CD4-positive, alpha-beta T cell treated with Interferon alpha-2 for 1 hour (primary cell): ENCODE measurements at places on chromosomes 13 and 19.

DNA sequence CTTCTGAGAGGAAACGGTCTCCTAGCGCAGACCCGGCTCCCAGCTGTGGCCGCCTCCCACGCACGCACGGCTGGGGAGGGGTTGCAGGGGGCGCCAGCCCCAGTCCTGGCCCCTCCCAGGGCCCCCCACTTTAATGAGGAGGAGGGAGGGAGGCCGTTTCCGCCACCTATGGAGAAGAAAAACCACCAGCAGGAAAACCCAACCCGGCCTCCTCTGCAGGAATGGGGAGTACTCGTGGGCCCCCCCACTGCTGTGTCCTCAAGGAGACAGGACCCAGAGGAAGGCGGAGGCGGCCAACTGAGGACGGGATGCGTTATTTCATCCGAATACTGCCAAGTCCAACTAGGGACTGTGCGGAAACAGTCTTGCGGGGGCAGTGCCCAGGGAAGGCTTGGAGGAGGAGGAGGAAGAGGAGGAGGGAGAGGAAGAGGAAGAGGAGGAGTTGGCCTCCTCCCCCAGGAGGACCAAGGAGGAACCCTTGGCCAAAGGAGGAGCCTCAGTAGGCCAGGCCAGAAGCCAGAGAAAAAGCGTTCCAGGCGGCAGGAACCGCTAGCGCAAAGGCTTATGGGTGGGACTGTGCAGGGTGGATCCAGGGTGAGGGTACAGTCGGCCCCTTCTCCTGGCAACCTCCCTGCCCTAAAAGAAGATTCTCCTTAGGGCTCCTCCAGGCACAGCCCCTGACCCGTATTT is 3.9 kb upstream of the SSBP4 start:
- no peak for DNase-seq

DNA sequence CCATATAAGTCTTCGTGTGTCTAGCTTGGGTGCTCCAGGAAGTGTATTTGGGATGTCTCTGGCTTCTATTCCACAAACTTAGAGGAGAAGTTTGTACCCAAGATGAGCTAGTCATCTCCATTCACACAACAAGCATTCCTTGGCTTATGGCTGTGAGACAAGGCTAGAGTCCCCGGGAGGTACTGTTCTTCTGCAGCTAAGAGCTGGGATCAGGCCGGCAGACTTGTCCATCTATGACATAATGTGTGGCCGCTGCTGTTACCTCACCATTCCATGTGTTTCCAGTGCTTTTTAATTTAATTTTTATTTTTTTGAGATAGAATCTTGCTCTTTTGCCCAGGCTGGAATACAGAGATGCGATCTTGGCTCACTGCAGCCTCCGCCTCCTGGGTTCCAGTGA is 20.7 kb downstream of the GATAD2A start:
- DNase-seq = no peak

DNA sequence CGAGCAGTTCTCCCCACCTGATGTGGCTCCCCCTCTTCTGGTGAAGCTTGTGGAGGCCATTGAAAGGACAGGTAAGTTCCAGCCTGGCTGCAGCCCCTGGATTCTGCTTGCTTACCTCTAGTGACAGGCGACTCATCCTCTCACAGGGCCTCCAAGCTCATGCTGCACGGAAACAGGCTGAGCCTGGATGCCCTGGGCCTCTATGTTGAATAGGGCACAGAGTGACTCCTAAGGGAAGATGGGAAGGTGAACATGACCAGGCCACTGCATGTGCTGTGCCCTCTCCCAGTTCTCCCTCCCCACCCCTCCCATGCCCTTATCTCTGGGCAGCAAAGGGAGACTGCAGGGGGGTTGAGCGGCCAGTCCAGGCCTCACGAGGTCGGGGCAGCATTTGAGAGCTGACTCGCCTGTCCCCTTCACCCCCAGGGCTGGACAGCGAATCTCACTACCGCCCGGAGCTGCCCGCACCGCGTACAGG is 7.6 kb downstream of the PIK3R2 start:
- no peak for DNase-seq

DNA sequence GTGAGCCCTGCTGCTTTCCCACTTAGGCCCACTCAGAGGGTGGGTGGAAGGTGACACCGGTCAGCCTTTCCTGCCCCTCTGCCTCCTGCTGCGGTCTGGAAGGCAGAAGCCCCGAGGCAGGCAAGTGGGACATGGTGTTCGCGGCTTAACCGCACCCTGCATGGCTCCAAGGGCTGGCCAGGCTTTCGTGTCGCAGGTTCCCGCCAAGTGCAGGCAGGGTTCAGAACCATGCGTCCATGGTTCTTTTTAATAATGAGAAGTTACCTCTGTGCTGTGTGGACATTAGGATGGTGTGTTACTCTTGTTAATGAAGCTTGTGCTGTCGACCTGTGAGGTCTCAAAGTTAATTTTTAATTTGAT is 986 bp downstream of the DGKH start:
- DNase-seq = no peak

DNA sequence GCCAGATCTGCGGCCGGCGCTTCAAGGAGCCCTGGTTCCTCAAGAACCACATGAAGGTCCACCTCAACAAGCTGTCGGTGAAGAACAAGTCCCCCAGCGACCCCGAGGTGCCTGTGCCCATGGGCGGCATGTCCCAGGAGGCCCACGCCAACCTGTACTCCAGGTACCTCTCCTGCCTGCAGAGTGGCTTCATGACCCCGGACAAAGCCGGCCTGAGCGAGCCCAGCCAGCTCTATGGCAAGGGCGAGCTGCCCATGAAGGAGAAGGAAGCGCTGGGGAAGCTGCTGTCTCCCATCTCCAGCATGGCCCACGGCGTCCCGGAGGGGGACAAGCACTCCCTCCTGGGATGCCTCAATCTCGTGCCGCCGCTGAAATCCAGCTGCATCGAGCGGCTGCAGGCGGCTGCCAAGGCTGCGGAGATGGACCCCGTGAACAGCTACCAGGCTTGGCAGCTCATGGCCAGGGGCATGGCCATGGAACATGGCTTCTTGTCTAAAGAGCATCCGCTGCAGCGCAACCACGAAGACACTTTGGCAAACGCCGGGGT is 72.6 kb downstream of the ZNF536 start:
- DNase-seq = no peak
